ENCODE measurements at places on chromosomes 3 and 15. TPM values are rescaled to one million over a fixed set of nuclear protein-coding genes. Genes with fewer than 3 reads are reported as not detected.

DNA sequence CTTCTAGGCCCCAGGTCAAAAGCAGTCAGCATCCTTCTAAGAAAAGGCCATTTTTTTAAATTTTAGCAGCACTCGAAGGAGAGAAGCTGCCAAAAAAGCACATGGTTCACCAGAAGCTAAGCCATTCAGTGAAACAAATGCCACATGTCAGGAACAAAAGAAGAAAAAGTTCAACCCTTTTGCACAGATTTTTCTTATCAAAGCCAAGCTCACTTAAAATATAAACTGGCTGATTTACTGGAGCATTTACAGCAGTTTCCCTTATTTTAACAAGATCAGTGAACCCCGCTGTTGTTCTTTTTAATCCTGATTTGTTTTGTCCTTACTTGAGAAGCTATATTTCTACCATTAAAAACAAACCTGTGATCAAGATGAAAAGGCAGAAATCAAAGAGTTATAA is 46.5 kb upstream of the SYNPR start:
- no peaks in the 10 kb centered on the region for H3K36me3 ChIP-seq
- no peaks in the 10 kb centered on the region for H3K27me3 ChIP-seq
- H3K4me3 ChIP-seq: no peak overlapping the region
- no peak overlapping the region for H3K27ac ChIP-seq

- H3K4me1 ChIP-seq: no peaks in the 10 kb centered on the region
- no peaks in the 10 kb centered on the region for H3K27me3 ChIP-seq
These were observed 515.4 kb upstream of the IL12A start for GRCh38 chr3:159473206-159473605.

DNA sequence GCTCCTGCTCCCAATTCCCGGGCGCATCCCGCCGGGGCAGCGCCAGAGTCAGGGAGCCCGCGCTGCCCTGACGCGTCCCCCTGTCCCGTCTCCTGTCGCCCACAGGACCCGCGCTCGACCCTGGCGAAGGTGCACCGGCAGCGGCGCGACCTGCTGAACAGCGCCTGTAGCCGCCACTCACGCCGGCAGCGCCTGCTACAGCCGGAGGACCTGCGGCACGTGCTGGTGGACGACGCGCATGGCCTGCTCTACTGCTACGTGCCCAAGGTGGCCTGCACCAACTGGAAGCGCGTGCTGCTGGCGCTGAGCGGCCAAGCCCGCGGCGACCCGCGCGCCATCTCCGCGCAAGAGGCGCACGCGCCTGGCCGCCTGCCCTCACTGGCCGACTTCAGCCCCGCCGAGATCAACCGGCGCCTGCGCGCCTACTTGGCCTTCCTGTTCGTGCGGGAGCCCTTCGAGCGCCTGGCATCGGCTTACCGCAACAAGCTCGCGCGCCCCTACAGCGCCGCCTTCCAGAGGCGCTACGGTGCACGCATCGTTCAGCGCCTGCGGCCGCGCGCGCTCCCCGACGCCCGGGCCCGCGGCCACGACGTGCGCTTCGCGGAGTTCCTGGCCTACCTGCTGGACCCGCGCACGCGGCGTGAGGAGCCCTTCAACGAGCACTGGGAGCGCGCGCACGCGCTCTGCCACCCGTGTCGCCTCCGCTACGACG is 16.9 kb downstream of the C3orf22 start:
- peak; percentile 1 for DNase-seq
- no peak overlapping the region for H3K27ac ChIP-seq
- no peak overlapping the region for H3K4me3 ChIP-seq
- no peaks in the 10 kb centered on the region for H3K36me3 ChIP-seq
- peaks cover 18% of the 10 kb centered on the region for H3K27me3 ChIP-seq
- no peaks in the 10 kb centered on the region for H3K4me1 ChIP-seq

GRCh38 chr3:68424796-68425460 is 507.4 kb downstream of the TAFA4 start:
- H3K27ac ChIP-seq: no peak overlapping the region
- no peak for DNase-seq
- no peaks in the 10 kb centered on the region for H3K4me1 ChIP-seq
- H3K4me3 ChIP-seq: no peak overlapping the region
- H3K27me3 ChIP-seq: no peaks in the 10 kb centered on the region

- no peak overlapping the region for H3K27ac ChIP-seq
- no peaks in the 10 kb centered on the region for H3K27me3 ChIP-seq
- no peak for DNase-seq
- no peak overlapping the region for H3K4me3 ChIP-seq
These were observed 35.6 kb downstream of the PDCD6IP start for GRCh38 chr3:33834096-33834453.

DNA sequence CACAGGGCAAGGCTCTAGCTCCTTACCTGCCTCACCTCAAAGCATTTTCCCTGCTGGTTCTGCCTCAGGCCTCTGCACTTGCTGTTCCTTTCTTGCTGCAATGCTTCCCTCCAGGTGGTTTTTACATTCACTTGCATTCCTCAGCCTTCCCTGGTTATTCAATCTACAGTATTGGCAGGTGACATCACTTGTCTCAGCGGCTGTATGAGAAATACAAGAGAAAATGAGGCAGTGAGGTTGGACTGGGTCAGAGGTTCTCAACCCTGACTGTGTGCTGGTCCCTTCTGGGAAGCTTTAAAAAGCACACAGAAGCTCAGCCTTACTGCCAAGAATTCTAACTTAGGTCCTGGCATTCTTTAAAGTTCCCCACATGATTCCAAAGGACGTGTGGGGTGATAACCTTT is 26.7 kb downstream of the SIAH2 start:
- no peak overlapping the region for H3K4me3 ChIP-seq
- no peaks in the 10 kb centered on the region for H3K36me3 ChIP-seq
- H3K27me3 ChIP-seq: no peaks in the 10 kb centered on the region
- no peak overlapping the region for H3K27ac ChIP-seq

- no peaks in the 10 kb centered on the region for H3K36me3 ChIP-seq
- no peak for DNase-seq
- no peaks in the 10 kb centered on the region for H3K27me3 ChIP-seq
- H3K4me3 ChIP-seq: no peak overlapping the region
- H3K27ac ChIP-seq: no peak overlapping the region
- H3K4me1 ChIP-seq: peaks cover 18% of the 10 kb centered on the region
These were observed 129.9 kb upstream of the TGFBR2 start for GRCh38 chr3:30476368-30477084.

CKMT1A gene
- 103 TPM for total RNA-seq

REC114 gene
- total RNA-seq: not detected

TRPM1 gene
- total RNA-seq: not detected

All from transverse colon (tissue), 4 donors.